ENCODE measurements at places on chromosomes 2 and 18.

DNA sequence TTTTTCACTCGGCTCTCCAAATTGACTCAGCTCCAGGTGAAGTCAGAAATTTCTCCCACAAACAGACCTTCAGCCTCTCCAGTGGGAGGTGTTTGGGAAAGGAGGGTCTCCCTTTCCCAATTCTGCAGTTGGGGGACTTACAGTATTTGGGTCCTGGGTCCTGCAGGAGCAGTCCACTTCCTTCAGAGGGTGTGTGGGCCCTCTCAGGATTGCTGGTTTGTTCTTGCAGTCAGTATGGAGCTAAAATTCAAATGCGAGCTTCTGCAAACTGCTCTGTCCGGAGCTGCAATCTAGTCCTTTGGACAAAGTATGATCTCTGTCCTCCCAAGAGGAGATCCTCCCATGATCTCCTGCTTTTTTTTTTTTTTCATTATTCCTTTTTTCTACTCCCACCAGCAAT, 87.9 kb upstream of the MSTN start:
- DNase-seq, result no peak

DNA sequence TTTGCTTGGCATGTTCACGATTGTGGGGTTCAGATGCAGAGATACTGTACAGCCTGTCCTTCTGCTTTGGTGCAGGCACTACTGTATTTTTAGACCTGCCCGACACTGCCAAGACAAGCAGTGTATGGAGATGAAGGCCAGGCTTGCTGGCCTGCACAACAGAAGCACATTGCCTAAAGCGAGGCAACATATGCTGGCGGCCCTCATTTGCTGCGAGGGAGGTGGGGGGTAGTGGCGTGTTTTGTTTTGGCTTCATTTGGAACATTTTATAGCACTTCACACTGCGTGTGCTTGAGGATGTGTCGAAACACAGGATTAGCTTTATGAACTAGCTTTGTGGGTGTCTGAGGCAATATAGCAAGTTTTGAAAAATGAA, 27.0 kb downstream of the TMEM182 start:
- no peak for DNase-seq

DNA sequence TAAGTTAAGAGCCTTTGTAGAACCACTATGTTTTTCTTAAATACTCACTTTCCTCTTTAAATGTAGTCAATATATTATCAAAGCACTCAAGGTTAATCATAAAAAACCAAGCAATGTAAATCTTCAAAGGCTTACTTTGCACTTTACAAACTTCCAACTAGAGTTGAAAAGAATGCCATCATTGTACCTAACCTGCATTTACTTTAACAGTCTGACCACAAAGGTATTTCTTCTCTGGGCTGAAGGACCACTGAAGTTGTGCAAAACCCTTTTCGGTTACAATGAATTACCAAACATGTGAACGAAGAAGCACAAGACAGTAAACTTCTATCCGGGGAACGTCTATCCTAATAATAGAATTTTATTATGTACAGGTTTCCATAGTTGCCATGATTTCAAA, 3.0 kb downstream of the HNRNPLL start:
- no peak for DNase-seq

DNA sequence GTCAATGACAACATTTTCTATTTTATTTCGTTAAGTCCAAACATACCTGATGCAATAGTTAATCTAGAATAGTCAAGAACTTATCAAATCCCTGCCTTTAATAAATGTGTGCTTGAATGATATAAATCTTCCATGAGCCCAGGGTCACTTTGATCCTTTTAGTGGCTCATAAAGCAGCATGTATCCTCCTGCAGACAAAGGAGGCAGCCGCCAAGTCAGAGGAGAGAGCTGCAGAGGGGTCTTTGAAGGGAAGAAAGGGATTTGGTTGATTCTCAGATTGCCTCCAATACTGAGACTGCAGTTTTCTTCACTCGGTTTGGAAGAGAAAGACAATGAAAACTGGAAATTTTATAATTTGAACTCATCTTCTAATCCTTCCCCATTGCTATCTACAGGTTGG, 378.4 kb upstream of the PIK3C3 start:
- no peak for DNase-seq

- no peak for DNase-seq
These were observed 219.5 kb downstream of the GALR1 start for GRCh38 chr18:77469131-77469530.
